ENCODE measurements at places on chromosomes 12 and 14.

GRCh38 chr14:28830115-28830534, 63.5 kb downstream of the FOXG1 start:
- no peak for DNase-seq

- DNase-seq, result no peak
Measured at GRCh38 chr12:64600164-64600561, 10.1 kb upstream of the RASSF3 start.

- no peak for DNase-seq
Measured at GRCh38 chr14:103280278-103280928, 53.6 kb upstream of the EIF5 start.

GRCh38 chr12:120642121-120642520, 1.7 kb downstream of the CABP1 start:
- no peak for DNase-seq

DNA sequence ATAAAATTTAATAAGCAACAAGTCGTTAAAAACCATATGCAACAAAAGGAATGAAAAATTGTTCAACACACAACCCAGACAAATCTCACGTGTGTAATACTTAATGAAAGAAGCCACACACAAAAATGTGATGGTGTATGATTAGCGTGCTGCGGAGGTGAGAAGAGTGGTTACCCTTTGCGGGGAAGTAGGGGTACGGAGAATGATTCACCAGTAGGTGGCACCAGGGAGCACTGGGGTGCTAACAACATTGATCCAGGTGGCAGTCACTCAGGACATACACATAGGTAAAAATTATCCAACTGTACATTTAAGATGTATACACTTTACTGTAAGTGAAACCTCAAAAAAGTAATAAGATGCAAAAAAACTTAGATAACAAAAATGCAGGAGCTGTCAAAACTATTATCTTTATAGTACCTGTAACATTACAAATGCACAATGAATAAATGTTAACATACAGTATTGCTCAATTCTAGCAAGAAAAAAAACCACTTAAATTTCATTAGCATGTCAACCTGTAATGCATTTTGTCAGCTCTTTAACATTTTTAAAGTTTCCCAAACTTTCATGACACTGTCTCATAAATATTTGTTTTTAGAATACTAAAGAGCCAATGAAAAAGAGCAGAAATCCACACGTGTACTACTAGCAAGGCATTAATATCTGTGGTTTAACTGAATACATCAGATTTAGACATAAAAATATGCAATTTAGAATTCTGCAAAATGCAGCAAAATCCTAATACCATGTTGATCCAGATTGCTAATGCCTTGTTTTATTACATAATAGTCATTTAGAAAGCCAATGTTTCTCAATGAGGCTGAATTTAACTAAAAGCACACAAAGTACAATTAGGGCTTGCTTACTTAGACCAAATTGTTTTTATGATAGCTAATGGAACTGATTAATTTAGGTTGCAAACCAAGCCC, 46.7 kb downstream of the TMCC3 start:
- peak; percentile 67 for DNase-seq

DNA sequence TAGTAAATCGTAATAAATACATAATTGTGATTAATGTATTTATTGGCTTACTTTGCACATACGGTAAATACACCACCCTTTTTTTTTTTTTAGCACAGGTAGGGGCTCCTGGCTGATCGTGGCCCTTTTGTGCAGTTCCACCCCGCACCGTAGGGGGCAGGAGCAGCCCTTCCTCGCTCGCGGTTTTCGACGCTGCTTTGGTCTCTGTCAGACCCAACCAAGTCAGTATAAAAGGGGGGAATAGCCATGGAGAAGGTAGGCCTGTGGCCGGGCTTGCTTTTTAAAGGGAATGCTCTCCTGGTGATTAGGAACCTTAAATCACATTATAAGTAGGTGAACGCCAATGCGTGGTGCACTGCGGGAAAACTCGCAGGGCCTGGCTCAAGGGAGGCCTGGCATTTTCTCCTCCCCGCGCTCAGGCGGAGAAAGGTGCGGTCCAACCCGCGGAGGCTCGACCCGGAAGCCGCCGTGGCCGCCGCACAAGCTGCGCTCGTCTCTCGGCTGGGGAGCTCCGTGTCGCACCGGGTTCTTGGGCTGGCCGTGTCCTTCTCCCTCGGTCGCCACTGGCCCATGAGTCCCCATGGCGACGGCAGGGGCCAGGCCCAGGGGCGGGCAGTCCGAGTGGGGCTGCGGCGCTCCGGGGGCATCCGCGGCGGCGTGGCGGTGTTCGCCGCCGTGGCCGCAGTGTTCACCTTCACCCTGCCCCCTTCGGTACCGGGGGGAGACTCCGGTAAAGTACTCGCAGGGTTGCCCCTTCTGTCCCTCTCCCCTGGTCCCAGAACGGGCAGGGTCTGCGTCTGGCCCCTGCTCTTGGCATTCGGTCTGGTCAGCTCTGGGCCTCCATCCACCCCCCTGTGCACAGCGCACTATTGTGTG, at the start of gene TMEM260:
Gene TMEM260, plus strand, starts transcription at position 454 of the 876 bp plus-strand sequence. Its CDS starts 117 bp downstream, at position 571.
- DNase-seq, result peak; percentile 94

- no peak for DNase-seq
Measured at GRCh38 chr12:19799895-19800602, 360.8 kb downstream of the AEBP2 start.

- no peak for DNase-seq
Measured at GRCh38 chr12:122072031-122072970, 6.3 kb upstream of the MLXIP start.

DNA sequence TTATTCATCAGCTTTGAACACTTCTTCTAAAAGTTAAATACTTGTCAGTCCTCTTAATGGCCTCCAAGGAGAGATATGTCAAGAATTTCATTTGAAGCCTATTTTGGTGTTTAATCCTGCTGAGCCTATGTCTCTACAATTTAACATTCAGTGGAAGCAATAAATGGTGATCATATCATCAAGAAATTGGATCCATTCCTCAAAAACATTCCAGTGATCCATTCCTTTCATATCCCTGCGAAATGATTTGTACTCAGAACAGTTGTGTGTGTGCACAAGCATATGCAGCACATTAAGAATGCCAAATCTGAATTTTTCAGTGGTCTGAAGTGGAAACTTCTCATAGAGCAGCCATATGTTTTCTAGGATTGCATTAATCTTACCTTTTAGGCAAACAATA, 373.7 kb upstream of the SYT1 start:
- no peak for DNase-seq

DNA sequence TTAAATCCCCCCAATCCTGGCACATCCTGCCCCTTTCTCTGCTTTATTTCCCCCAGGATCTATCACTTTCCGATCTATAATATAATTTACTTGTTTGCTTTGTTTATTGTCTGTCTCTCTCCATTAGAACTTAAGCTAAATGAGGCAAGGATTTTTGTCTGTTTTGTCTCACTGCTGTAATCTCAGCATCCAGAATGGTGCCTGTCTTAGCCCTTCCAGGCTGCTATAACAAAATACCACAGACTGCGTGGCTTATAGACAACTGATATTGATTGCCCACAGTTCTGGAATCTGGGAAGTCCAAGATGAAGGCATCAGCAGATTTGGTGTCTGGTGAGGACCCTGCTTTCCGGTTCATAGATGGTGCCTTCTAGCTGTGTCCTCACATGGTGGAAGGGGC, 65.2 kb downstream of the VWF start:
- DNase-seq, result no peak

GRCh38 chr14:82180139-82180538, 646.5 kb upstream of the SEL1L start:
- no peak for DNase-seq

DNA sequence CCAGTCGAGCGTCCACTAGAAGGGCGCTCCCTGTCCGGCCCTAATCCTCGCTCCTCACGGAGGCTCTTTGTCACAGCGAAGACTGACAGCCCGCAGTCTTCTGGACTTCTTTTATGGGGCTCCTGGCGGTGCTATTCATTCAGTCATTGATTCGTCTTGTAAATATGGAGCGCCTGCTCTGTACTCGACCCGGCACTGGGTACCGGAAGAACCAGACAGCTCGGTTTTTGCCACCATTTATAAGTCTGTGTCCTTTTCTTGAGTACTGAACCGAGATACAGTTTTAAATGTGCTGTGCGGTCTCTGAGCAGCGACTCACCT, 570 bp downstream of the DMAC2L start:
- DNase-seq, result peak; percentile 73

DNA sequence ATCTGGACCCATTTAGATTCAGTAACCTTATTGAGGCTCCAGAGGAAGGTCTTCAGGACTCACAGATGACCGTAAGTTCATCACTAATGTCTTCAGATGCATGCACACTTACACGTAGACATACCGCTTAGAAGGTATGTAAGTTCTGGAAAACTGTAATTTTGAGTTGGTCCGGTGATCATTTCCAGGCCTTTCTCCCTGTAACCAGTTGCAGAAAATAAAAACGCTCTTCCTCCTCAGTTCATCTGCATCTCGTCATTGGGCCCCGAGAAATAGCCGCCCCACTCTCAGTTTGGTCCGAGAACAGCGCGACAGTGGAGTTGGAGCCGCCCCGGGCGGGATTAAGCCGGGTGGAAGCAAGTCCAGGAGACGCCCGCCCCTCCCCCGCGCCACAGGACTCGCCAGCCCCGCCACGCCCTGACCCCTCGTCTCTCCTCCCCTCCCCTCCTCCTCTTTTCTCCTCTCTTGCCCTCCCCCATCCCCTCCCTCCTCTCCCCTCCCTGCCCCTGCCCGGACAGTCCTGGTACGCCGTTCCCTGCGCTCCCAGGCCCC, 83.7 kb downstream of the TNFAIP2 start:
- no peak for DNase-seq

DNA sequence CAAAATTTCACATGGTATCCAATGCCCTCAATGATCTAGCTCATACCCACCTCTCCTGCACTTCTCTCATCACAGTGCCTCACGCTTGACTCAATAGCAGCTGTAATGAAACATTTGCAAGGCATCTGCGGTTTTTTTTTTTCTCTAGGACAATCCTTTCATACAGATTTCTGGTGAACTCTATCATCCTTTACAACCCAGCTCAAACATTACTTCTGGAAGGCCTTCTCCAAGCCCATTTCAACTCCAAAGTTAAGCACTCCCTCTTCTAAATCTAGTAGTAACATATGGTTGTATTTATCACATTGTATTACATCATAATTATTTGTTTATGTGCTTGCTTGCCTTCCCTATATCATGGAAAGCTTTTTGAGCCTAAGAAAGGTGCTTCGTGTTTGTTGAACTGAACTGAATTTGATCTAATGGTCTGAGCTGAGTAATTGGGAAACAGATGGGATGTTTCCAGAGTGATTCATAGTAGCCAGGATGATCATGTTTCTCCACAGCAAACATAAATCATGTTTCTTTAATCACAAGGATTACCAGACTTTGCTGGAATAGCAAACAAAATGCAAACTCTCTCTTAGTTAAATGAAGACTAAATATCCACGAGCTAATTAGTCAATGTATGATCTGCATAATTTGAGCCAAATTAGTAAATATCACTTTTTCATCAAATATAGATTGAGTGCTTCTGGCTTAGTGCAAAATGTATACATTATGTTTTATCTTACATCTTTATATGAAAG, 14.3 kb downstream of the CFL2 start:
- DNase-seq, result no peak

- DNase-seq, result no peak
Measured at GRCh38 chr12:123149501-123150274, 1.2 kb downstream of the PITPNM2 start.

- no peak for DNase-seq
Measured at GRCh38 chr12:117593815-117594400, 232.5 kb upstream of the NOS1 start.

DNA sequence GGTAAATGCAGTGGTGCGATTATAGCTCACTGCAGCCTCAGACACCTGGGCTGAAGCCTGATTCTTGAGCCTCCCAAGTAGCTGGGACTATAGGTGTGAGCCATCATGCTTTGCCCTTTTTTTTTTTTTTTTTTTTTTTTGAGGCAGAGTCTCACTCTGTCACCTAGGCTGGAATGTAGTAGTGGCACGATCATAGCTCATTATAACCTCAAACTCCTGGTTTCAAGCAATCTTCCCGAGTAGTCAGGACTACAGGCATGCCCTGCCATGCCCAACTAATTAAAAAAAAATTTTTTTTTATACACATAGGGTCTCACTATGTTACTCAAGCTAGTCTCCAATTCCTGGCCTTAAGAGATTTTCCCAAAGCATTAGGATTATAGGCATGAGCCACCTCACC, 6.9 kb downstream of the ATP2A2 start:
- no peak for DNase-seq

- DNase-seq, result no peak
Measured at GRCh38 chr12:24864796-24865125, 84.1 kb downstream of the BCAT1 start.

GRCh38 chr12:93733358-93733757, 56.2 kb downstream of the CRADD start:
- no peak for DNase-seq

DNA sequence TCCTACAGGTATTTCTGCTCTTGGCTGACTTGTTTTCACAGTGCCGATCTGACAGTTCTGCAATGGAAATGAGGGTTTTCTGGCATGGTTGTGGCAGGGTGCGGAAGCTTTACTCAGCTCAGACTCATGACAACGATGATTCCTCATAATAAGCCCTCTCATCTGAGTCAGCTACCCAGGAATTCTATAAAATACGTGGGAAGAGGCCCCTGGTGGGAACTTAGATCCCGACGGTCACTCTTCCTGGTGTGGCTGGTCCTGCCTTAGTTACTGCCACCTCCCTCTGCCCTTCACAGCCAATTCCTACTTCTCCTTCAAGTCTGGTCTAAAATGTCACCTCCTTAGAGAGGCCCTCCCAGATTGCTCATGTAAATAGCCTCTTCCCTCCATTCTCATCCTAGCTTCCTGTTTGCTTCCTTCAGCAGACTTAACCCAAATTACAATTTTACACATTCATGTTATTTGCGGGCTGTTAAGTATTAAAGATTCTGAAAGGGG, 104.2 kb upstream of the MAP1LC3B2 start:
- DNase-seq, result no peak

DNA sequence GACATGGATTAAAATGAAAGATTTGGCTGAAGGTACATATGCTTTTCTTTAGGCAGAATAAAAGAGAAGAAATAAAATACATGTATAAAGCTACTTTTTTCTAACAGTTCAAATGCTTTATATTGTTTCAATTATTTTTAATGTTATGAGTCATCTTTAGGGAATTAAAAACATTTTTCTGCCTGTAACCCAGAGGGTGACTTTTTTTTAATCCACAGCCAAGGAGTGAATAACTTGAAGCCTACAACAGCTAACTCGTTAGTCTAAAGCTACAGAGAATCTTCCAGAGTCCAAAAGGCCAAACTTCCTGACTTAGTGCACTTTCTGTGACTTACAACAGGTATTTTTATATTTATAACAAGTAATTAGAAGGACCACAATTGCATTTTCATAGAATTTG, 151.6 kb downstream of the SEC23A start:
- DNase-seq, result no peak

Data from CD4-positive, alpha-beta T cell treated with Interleukin-17A for 1 hour (primary cell).